ENCODE measurements at places on chromosomes 5 and 9. TPM values are rescaled to one million over a fixed set of nuclear protein-coding genes. Genes with fewer than 3 reads are reported as not detected.

CXCL14 gene
- 2.7 TPM for total RNA-seq

IRGM gene
- not detected for total RNA-seq

SIT1 gene
- total RNA-seq, result 0.37 TPM

DMRTA1 gene
- total RNA-seq, result 2.7 TPM

PIGO gene
- 18.0 TPM for total RNA-seq

SAP30L gene
- total RNA-seq, result 20.3 TPM

- H3K27ac ChIP-seq, result no peak overlapping the region
- DNase-seq, result no peak
- H3K4me1 ChIP-seq, result no peaks in the 10 kb centered on the region
- no peaks in the 10 kb centered on the region for H3K27me3 ChIP-seq
Measured at GRCh38 chr5:59830536-59831200, 62.9 kb downstream of the PDE4D start.

GRCh38 chr5:28737222-28737621, 1698.8 kb upstream of the CDH9 start:
- no peaks in the 10 kb centered on the region for H3K36me3 ChIP-seq
- no peak for DNase-seq
- H3K27me3 ChIP-seq, result no peaks in the 10 kb centered on the region
- H3K4me3 ChIP-seq, result no peak overlapping the region
- no peak overlapping the region for H3K27ac ChIP-seq
- no peaks in the 10 kb centered on the region for H3K4me1 ChIP-seq

GRCh38 chr5:134100283-134101091, 14.0 kb upstream of the TCF7 start:
- peak overlapping the region; percentile 81 for H3K27ac ChIP-seq
- DNase-seq, result no peak
- H3K4me1 ChIP-seq, result no peaks in the 10 kb centered on the region
- no peaks in the 10 kb centered on the region for H3K36me3 ChIP-seq
- H3K4me3 ChIP-seq, result peak overlapping the region; percentile 38

GRCh38 chr5:126988021-126988569, 42.3 kb downstream of the MARCHF3 start:
- no peaks in the 10 kb centered on the region for H3K4me1 ChIP-seq
- no peaks in the 10 kb centered on the region for H3K27me3 ChIP-seq
- no peak overlapping the region for H3K4me3 ChIP-seq

GRCh38 chr9:119332522-119332921, 36.7 kb downstream of the BRINP1 start:
- no peak for DNase-seq
- no peak overlapping the region for H3K27ac ChIP-seq
- H3K4me3 ChIP-seq, result no peak overlapping the region

Data from right lobe of liver (tissue), 6 donors.